Esophagus muscularis mucosa (tissue), 4 donors: ENCODE measurements at places on chromosomes 12 and 14. TPM values are rescaled to one million over a fixed set of nuclear protein-coding genes. Genes with fewer than 3 reads are reported as not detected.

Gene UNC79
- 0.23 TPM for total RNA-seq

Gene MOAP1
- total RNA-seq, result 69.1 TPM

Gene TCL1A
- total RNA-seq, result not detected

Gene HOXC12
- not detected for total RNA-seq

Gene SMCO2
- not detected for total RNA-seq

Gene ESRRB
- total RNA-seq, result not detected

- no peaks in the 10 kb centered on the region for H3K36me3 ChIP-seq
- H3K27ac ChIP-seq, result no peak overlapping the region
- H3K4me1 ChIP-seq, result no peaks in the 10 kb centered on the region
- H3K4me3 ChIP-seq, result no peak overlapping the region
Observed at GRCh38 chr12:87270919-87271318, 758.3 kb downstream of the C12orf50 start.

- no peaks in the 10 kb centered on the region for H3K4me1 ChIP-seq
- no peak overlapping the region for H3K27ac ChIP-seq
- no peaks in the 10 kb centered on the region for H3K27me3 ChIP-seq
- H3K36me3 ChIP-seq, result no peaks in the 10 kb centered on the region
Observed at GRCh38 chr14:56515739-56516138, 63.9 kb upstream of the TMEM260 start.

- H3K27me3 ChIP-seq, result no peaks in the 10 kb centered on the region
- no peak overlapping the region for H3K27ac ChIP-seq
- H3K36me3 ChIP-seq, result no peaks in the 10 kb centered on the region
- no peak for DNase-seq
- H3K4me3 ChIP-seq, result no peak overlapping the region
Observed at GRCh38 chr14:74562515-74563232, 49.4 kb downstream of the LTBP2 start.

DNA sequence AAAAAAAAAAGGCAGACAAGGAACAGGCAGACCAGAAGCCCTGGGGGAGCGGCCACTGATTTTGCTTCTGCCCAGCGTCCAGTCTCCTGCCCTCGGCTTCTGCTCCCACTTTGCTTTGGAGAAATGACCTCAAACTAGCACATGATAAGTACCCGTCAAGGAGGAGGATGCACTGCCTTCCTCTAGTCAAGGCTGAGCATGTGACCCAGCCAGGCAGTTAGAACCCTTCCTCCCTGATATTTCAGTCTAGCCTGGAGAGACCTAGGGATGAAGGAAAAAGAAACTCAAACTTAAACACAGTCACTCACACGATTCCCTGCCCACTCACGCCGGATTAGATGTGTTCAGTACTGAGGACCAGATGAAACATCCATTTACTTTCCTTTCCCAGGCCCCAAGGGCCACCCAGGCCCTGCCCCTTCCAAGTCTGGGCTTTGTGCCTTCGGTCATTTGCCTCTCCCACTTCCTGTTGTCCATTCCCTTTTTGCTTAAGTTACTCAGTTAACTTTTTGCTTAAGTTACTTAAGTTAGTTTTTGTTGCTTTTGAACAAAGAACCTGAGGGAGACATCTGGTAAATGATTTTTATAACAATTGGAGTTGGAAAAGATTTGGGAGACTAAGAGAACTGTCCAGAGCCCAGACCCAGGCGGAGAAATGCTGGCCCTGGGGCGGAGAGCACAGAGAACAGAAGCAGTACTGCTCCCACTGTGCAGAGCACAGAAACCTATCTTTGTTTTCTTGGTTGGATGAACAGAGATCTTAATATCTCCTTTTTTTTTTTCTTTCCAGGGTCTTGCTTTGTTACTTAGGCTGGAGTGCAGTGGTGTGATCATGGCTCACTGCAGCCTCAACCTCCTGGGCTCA lies 23.0 kb upstream of the TTC7B start:
- H3K27ac ChIP-seq, result peak overlapping the region; percentile 58
- DNase-seq, result peak; percentile 91
- no peaks in the 10 kb centered on the region for H3K27me3 ChIP-seq
- H3K36me3 ChIP-seq, result no peaks in the 10 kb centered on the region

DNA sequence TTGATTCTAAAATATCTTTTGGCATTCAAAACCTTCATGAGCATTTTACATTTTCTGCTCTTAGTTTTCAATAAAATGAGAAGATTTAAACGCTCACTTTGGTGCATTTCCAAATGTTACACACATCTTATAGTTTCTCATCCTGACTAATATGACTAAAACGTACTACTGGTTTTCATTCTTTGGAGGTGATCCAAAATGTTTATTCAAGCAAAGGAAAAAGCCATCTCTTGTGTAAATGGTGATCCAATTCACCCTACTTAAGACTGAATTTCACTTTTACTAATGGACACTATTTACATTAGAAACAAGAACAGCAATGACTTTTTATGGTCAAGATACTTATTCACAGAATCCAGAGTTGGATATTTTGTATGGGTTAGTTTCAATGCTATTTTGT lies 86.6 kb downstream of the KITLG start:
- H3K4me1 ChIP-seq, result peaks cover 31% of the 10 kb centered on the region
- DNase-seq, result no peak

- peak; percentile 66 for DNase-seq
- H3K4me1 ChIP-seq, result peaks cover 25% of the 10 kb centered on the region
- H3K36me3 ChIP-seq, result no peaks in the 10 kb centered on the region
- H3K4me3 ChIP-seq, result no peak overlapping the region
- H3K27me3 ChIP-seq, result no peaks in the 10 kb centered on the region
Observed at GRCh38 chr14:72612041-72612440, 281.9 kb downstream of the DPF3 start.

- H3K36me3 ChIP-seq, result no peaks in the 10 kb centered on the region
- peaks cover 29% of the 10 kb centered on the region for H3K4me1 ChIP-seq
- no peak overlapping the region for H3K27ac ChIP-seq
- H3K4me3 ChIP-seq, result no peak overlapping the region
- DNase-seq, result no peak
Observed at GRCh38 chr12:47272412-47273190, 192.8 kb upstream of the AMIGO2 start.

- DNase-seq, result no peak
- H3K4me3 ChIP-seq, result no peak overlapping the region
- no peaks in the 10 kb centered on the region for H3K4me1 ChIP-seq
- no peak overlapping the region for H3K27ac ChIP-seq
- H3K27me3 ChIP-seq, result peaks cover 7% of the 10 kb centered on the region
Observed at GRCh38 chr12:111024205-111024801, 103.9 kb upstream of the MYL2 start.

- H3K36me3 ChIP-seq, result peaks cover 45% of the 10 kb centered on the region
- peak overlapping the region; percentile 75 for H3K4me3 ChIP-seq
- H3K27me3 ChIP-seq, result no peaks in the 10 kb centered on the region
- peaks cover 26% of the 10 kb centered on the region for H3K4me1 ChIP-seq
- DNase-seq, result no peak
Observed at GRCh38 chr14:24213866-24214662, 776 bp upstream of the CHMP4A start.

- no peak overlapping the region for H3K27ac ChIP-seq
- no peaks in the 10 kb centered on the region for H3K27me3 ChIP-seq
- no peak for DNase-seq
- no peak overlapping the region for H3K4me3 ChIP-seq
Observed at GRCh38 chr14:55846826-55847446, 266.9 kb downstream of the KTN1 start.

DNA sequence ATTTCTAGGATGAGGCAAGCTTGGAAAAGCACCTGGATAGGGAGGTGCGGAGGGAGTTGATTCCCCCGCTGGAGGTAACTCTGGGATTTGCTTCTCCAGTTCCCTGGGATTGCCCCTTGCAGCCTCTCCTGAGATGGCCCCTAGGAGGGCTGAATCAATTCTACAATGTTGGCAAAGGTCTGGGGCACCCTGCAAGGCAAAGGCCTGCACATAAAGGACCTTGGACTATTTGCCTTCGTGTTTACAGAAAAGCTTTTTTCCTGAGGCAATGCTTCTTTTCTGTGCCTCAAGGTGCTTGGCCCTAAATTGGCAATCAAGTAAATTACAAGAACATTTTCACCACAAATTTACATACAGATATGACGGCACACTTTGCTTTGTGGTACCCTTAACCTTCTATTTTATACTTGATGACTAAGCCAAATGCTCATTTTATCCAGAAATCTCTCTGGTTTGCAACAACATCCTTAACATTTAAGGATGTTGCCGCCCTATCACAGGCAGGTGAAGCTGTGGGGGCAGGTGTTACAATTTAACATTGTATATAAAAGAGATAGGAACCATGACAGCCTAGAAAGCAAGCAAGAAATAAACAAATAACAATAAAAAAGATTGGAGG lies 40.3 kb downstream of the TIMELESS start:
- no peaks in the 10 kb centered on the region for H3K27me3 ChIP-seq
- no peaks in the 10 kb centered on the region for H3K4me1 ChIP-seq
- H3K4me3 ChIP-seq, result no peak overlapping the region
- H3K36me3 ChIP-seq, result no peaks in the 10 kb centered on the region
- H3K27ac ChIP-seq, result no peak overlapping the region

DNA sequence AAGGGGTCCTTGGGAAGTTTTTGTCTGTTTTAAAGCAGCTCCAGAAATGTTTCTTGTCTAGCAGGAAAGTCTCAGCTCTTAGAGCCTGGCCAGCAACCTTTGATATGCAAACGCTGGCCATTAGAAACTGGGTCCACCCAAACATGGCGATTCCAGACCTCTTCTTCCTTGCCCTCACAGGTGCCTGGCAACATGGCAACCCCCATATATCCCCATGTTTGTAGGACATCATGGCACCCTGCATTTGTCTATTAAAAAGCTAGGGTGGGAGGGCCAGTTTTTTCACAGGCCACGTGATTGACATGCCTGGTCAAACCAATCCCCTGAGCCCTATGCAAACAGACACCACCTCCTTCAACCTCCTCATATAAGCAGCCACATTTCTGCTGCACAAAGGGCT lies 848.7 kb upstream of the FOXG1 start:
- DNase-seq, result no peak
- H3K27me3 ChIP-seq, result no peaks in the 10 kb centered on the region
- no peaks in the 10 kb centered on the region for H3K4me1 ChIP-seq
- no peak overlapping the region for H3K27ac ChIP-seq

- H3K27me3 ChIP-seq, result no peaks in the 10 kb centered on the region
- H3K4me1 ChIP-seq, result no peaks in the 10 kb centered on the region
- H3K4me3 ChIP-seq, result no peak overlapping the region
- no peak for DNase-seq
Observed at GRCh38 chr14:62796431-62796830, 248.8 kb downstream of the KCNH5 start.

DNA sequence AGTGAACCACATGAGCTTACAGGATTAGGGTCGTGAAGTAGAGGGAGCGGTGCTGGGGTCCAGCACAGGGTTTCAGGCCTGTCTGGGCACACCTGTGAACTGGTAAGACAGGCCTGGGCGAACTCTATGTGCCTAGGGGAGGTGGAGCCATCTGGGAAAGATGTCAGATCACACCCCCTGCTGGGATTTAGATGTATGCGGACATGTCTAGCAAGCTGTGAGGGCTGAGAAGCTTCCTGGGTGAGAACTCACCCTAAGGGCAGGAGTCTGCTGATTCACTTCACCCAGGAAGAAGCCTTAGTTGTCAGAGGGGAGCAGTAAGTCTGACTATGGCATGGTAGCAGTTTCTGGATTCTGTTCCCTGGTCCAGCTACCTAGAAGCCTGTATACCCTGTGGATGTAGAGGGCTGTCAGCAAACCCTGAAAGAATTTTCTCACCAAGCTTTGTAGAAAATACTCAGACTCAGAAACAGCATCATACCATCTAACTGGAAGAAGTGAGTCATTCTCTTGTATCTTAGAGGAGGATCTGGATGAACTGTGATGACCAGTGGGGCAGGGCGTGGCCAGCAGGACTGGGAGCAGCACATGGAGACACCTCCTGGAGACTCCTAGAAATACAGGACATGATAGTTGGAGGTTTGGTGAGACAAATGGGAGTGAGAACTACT lies 11.2 kb upstream of the PYGL start:
- H3K27ac ChIP-seq, result no peak overlapping the region
- H3K36me3 ChIP-seq, result no peaks in the 10 kb centered on the region
- H3K4me1 ChIP-seq, result peaks cover 13% of the 10 kb centered on the region
- no peak overlapping the region for H3K4me3 ChIP-seq

GRCh38 chr14:53539489-53540126 lies 386.5 kb upstream of the DDHD1 start:
- H3K4me3 ChIP-seq, result no peak overlapping the region
- peak overlapping the region; percentile 28 for H3K27ac ChIP-seq
- no peaks in the 10 kb centered on the region for H3K27me3 ChIP-seq

- H3K4me1 ChIP-seq, result peaks cover 18% of the 10 kb centered on the region
- DNase-seq, result no peak
- H3K27ac ChIP-seq, result peak overlapping the region; percentile 38
Observed at GRCh38 chr12:1083889-1084262, 92.9 kb downstream of the ERC1 start.

DNA sequence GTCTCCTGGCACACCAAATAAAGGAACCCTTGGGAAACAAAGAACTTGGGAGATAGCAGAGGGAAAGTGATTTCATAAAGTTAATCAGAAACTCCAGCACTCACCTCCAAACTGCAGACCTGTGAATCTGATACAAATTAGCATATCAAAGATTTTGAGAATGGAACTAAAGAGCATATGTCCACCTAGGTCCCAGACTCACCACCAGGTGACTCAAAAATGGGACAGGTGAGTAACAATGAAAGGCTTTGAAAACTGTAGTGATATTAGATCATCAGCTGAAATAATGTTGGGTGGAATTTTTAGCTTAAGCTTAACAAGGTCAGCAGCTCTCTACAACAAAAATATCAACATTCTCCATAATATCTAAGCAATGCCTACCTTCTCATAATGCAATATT lies 214.8 kb downstream of the RERGL start:
- H3K27me3 ChIP-seq, result no peaks in the 10 kb centered on the region
- no peak for DNase-seq
- no peaks in the 10 kb centered on the region for H3K36me3 ChIP-seq
- no peak overlapping the region for H3K27ac ChIP-seq
- H3K4me1 ChIP-seq, result no peaks in the 10 kb centered on the region
- no peak overlapping the region for H3K4me3 ChIP-seq

DNA sequence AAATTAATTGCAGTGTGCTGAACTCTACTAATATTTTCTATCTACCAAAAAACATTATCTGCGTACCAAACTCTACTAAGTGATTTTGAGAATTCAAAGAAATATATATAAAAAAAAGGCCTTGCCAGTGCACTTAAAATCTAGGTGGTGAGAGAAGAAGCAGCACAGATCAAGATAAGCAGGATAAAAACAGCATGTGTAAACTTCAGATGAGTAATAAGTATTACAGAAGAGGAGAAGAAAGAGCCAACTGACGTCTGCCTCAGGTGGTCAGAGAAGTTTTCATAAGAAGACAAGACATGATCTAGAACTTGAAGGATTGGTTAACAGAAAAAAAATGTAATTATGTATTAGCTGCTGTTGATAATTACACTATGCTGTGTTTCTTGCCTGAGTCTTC lies 166.4 kb downstream of the DUSP6 start:
- DNase-seq, result no peak
- H3K27ac ChIP-seq, result no peak overlapping the region
- no peaks in the 10 kb centered on the region for H3K36me3 ChIP-seq
- H3K4me3 ChIP-seq, result no peak overlapping the region
- H3K27me3 ChIP-seq, result no peaks in the 10 kb centered on the region
- H3K4me1 ChIP-seq, result peaks cover 10% of the 10 kb centered on the region
